ENCODE measurements at places on chromosomes 5 and 9. TPM values are rescaled to one million over a fixed set of nuclear protein-coding genes. Genes with fewer than 3 reads are reported as not detected.

Gene OR1K1
- total RNA-seq = not detected

Gene ARSB
- 14.1 TPM for total RNA-seq

Gene CCL28
- total RNA-seq = 12.2 TPM

Gene PCDHGA11
- total RNA-seq = 2.3 TPM

Gene PTPRD
- total RNA-seq = 0.37 TPM

Gene PLCXD3
- not detected for total RNA-seq

Gene DAPK1
- total RNA-seq = 166 TPM

DNA sequence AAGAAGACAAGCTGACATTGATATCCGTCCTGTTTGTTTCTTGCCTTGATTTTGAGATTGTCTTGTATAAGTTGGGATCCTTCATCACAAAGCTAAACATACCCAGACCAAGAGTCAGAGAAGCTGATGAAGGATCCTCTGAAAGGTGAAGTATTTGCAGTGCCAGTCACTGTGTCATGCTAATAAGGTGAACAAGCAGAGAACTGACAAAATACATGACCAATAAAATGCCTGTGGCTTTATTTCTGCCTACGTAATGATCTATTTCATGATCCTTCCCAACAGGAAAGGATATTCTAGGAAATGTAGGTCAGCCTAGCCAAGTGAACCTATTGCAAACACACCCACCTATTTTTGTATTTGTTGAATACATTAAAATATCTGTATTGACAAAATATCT is 351.3 kb upstream of the CDH9 start:
- no peak for DNase-seq

- DNase-seq = peak; percentile 52
These were observed 16.8 kb upstream of the ACTBL2 start for GRCh38 chr5:57499262-57500050.

GRCh38 chr9:101226803-101227202 is 158.0 kb downstream of the BAAT start:
- no peak for DNase-seq

DNA sequence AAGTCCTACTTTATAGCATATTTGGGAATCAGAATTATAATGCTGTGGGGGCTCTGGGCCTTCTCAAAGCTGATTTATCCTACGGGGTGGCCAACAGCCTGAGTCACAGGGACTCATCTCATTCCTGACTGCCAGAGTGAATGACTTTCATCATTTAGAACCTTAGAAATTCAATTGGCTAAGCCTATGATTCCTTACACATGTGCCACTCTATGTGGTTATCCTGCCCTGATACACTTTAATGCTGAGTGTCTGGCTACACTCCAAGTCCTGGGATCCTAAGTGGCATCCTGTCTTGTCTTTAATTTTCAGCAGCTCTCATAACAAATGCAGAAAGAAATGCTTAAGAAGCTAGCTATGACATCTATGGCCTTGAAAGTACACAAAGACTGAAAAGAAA is 75.2 kb upstream of the FREM1 start:
- DNase-seq = no peak

GRCh38 chr5:9338796-9339195 is 207.1 kb downstream of the SEMA5A start:
- DNase-seq = no peak

DNA sequence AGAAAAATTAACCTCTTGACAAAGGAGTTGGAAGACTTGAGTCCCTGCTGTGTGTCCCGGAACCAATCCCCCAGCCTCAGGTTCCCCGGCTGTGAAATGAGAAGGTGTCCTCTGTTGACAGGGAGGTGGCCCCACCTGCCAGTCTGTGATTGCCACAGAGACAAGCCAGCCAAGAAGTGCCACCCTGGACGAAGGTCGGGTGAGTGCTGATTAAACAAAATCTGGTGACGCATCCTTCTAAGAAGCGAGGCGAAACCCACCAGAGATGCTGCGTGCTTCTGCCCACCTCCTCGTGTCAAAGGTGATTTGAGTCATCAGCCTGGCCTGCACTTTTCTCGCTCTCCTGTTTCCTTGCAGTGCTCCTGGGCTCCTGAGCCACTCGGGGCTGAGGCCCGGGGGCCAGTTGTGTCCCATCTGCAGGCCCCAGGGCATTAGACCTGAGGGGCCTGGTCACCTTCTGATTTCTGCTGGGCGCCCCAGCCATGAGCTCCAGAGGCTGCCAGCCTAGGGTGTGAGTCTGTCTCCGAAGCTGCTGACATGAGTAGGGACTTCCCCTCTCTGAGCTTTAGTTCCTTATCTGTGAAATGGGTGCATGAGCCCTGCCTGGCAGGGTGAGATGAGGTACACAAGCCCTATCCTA is 28.7 kb downstream of the NEK6 start:
- peak; percentile 78 for DNase-seq

GRCh38 chr5:180291234-180291940 is 496 bp downstream of the MAPK9 start:
- peak; percentile 53 for DNase-seq

DNA sequence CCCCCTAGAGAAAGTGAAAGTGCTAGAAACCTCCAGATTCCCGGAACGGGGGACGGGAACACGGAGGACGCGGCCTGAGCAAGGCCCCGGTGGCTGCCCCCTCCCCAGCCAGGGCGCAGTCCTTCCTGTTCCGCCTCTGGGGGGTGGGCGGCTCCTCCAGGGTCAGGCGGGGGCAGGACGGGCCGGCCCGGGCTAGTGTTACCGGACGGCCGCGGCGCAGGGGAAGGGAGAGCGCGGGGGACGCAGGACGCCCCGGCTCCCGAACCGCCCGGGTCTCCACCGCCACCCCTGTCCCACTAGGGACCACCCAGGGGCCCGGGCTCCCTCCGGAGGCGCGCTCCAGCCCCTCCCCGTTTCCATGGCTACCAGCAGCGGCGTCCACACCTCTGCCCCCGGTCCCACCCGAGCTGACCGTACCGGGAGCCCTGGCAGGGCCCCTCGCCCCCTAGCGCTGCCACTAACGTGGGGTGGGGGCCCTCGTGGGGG is 579 bp downstream of the SLC12A7 start:
- peak; percentile 61 for DNase-seq

DNA sequence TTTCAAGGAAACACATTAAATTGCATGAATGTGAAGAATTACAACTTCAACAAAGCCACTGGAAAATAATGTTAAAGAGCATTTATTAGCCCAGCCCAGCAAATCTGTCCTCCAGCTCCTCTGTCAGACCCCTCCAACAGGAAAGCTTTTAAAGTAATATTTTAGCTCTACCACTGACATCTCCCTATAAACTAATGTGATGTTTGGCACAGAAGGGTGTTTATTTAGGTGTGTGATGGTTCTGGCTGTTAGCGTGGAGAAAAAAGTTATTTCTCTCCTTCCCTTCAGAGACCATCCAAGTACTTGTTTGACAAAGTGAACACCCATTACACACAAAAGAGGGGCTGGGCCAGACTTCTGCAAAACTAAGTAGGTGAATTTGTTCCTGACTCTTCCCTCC is 111.9 kb upstream of the TARS1 start:
- DNase-seq = no peak
